ENCODE measurements at places on chromosomes 13 and 19.
A peak's percentile ranks its signal among the peaks of the same experiment; 100 is the strongest.

DNA sequence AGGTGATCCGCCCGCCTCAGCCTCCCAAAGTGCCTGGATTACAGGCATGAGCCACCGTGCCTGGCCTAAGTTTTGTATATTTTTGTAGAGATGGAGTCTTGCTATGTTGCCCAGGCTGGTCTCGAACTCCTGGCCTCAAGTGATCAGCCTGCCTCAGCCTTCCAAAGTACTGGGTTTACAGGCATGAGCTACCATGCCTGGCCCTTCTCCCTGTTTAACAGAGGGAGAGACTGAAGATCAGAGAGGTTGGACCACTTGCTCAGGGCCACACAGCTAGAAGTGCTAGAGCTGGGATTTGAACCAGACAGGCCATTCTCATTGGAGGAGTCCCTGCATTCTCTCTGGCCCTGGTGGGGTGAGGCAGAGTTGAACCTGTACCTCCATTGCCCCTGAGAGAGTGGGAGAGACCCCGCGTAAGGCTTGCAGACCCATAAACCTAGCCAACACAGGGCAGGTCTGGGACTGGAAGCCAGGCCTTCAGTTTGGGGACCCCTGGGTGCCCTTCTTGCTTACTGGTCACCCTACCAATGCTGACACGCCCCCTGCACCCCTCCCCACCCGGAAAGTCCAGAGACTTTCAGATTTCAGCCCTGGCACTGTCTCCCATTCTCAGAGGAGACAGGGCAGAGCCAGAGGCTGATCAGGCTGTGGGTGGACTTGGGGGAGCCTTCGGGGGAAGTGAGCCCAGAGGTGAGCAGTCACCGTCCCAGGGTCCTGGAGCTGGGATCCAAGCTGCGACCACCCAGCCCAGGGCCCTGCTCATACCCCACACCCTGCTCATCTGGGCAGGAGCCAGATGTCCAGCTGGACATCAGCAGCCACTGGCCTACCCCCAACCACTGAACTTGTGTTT is 13.3 kb downstream of the TTYH1 start:
- no peak for DNase-seq

- DNase-seq: no peak
Observed at GRCh38 chr19:53057904-53058580, 13.5 kb downstream of the ERVV-2 start.

- DNase-seq: no peak
Observed at GRCh38 chr13:99686944-99687411, 185.7 kb downstream of the TM9SF2 start.

- DNase-seq: peak; percentile 85
Observed at GRCh38 chr13:42354241-42355091, 82.5 kb downstream of the AKAP11 start.

Data from HT1080 (cell line).